ENCODE measurements at places on chromosomes 3 and 15. TPM values are rescaled to one million over a fixed set of nuclear protein-coding genes. Genes with fewer than 3 reads are reported as not detected.

Gene PARP16
- polyA plus RNA-seq, result 14.0 TPM

Gene LRRC49
- 7.2 TPM for polyA plus RNA-seq

Gene HGD
- polyA plus RNA-seq, result 28.7 TPM

Gene UROC1
- polyA plus RNA-seq, result 0.06 TPM

Gene ETV5
- 5.8 TPM for polyA plus RNA-seq

Gene STRA6
- polyA plus RNA-seq, result 22.2 TPM

Gene TGM4
- 0.04 TPM for polyA plus RNA-seq

GRCh38 chr15:61037031-61037430, 192.1 kb downstream of the RORA start:
- peaks cover 6% of the 10 kb centered on the region for H3K4me1 ChIP-seq
- H3K4me3 ChIP-seq, result no peak overlapping the region
- no peak overlapping the region for H3K27ac ChIP-seq
- no peaks in the 10 kb centered on the region for H3K36me3 ChIP-seq

DNA sequence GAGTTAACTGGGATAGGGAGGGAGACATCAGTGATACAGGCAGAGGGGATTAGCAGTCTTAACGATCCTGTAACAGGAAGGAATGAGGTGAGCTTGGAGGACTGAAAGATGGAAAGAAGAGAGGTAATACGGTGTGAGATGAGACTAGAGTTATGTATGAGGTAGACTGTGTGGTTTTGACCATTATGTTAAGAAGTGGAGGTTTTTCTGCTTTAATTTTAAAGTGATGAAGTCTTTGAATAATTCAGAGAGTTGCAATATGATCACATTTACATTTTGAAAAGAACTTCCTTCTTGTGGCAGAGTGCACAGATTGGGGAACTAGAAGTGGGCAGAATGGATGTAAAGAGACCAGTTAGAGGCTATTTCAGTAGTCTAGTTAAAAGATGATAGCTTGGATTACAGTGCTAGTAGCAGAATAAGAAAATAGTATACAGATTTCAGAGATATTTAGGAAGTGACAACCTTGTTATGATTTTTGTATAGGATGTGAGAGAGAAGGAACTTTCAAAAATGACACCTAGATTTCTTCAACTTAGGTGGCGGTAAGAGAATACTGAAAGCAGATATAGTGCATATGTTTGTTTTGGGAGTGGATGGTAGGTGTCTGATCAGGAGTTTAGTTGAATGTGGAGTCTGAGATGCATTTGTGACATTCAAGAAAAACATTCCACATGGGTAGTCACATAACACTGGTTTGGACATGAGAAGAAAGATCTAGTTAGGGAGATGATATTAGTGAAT, 40.5 kb downstream of the STT3B start:
- no peaks in the 10 kb centered on the region for H3K4me1 ChIP-seq
- H3K27ac ChIP-seq, result no peak overlapping the region
- no peak overlapping the region for H3K4me3 ChIP-seq
- no peak for DNase-seq
- no peaks in the 10 kb centered on the region for H3K27me3 ChIP-seq

DNA sequence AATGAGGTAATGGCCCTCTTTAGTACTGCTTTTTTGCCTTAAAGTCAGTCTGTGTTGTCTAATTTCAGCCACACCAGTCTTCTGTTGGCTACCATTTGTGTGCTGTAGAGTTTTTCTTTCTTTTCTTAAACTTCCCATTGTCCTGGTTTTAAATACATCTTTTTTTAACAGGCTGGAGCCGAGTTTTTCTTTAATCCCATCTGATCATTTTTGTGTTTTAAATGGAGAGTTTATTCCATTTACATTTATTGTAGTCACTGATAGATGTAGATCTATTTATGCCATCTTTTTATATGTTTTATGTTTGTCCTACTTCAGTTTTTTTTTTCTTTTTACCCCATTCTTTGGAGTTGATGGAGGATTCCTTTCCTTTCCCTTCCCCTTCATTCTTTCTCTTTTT, 49.5 kb downstream of the SNRK start:
- H3K36me3 ChIP-seq, result peaks cover 48% of the 10 kb centered on the region
- H3K27ac ChIP-seq, result no peak overlapping the region
- no peak for DNase-seq
- no peak overlapping the region for H3K4me3 ChIP-seq

DNA sequence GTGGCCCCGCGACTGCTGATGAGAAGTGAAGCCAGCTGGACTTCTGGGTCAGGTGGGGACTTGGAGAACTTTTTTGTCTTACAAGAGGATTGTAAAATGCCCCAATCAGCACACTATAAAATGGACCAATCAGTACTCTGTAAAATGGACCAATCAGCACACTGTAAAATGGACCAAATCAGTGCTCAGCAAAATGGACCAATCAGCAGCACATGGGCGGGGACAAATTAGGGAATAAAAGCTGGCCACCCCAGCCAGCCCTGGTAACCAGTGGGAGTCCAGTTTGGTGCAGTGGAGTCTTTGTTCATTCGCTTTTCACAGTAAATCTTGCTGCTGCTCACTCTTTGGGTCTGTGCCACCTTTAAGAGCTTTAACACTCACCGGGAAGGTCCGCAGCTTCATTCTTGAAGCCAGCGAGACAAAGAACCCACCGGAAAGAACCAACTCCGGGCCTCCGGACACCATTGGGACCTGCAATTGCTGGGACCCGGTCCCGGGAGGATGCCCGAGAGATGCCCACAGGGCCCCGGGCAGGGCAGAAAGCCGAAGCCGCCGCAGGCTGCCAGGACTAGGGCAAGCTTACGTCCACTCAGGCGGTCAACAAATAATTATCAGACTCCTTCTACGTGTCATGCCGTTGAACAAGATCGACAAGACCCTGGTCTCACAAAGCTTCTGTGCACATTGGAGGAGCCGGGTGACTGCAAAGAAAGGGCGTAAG, 8.3 kb upstream of the NR2E3 start:
- H3K27ac ChIP-seq, result no peak overlapping the region
- H3K4me1 ChIP-seq, result peaks cover 7% of the 10 kb centered on the region
- H3K4me3 ChIP-seq, result no peak overlapping the region
- no peak for DNase-seq
- H3K27me3 ChIP-seq, result no peaks in the 10 kb centered on the region
- H3K36me3 ChIP-seq, result no peaks in the 10 kb centered on the region

- H3K4me1 ChIP-seq, result no peaks in the 10 kb centered on the region
- H3K27me3 ChIP-seq, result no peaks in the 10 kb centered on the region
- H3K36me3 ChIP-seq, result peaks cover 15% of the 10 kb centered on the region
- H3K4me3 ChIP-seq, result no peak overlapping the region
- no peak overlapping the region for H3K27ac ChIP-seq
Measured at GRCh38 chr15:90540768-90541167, 11.0 kb downstream of the CRTC3 start.

GRCh38 chr3:49500732-49501609, 30.9 kb downstream of the DAG1 start:
- DNase-seq, result peak; percentile 84
- no peak overlapping the region for H3K4me3 ChIP-seq
- H3K27me3 ChIP-seq, result no peaks in the 10 kb centered on the region
- peaks cover 19% of the 10 kb centered on the region for H3K4me1 ChIP-seq
- H3K27ac ChIP-seq, result peak overlapping the region; percentile 94
- H3K36me3 ChIP-seq, result peaks cover 2% of the 10 kb centered on the region

GRCh38 chr3:5463991-5464390, 276.5 kb downstream of the EDEM1 start:
- no peak for DNase-seq
- H3K27ac ChIP-seq, result no peak overlapping the region
- no peaks in the 10 kb centered on the region for H3K27me3 ChIP-seq

GRCh38 chr15:33746203-33746602, 222.1 kb upstream of the CHRM5 start:
- H3K27ac ChIP-seq, result no peak overlapping the region
- DNase-seq, result no peak
- H3K4me1 ChIP-seq, result no peaks in the 10 kb centered on the region
- H3K36me3 ChIP-seq, result no peaks in the 10 kb centered on the region

GRCh38 chr15:59170295-59171066, 36.2 kb upstream of the LDHAL6B start:
- H3K4me1 ChIP-seq, result peaks cover 21% of the 10 kb centered on the region
- H3K36me3 ChIP-seq, result peaks cover 40% of the 10 kb centered on the region
- no peak overlapping the region for H3K4me3 ChIP-seq

- DNase-seq, result no peak
- no peaks in the 10 kb centered on the region for H3K36me3 ChIP-seq
- H3K4me3 ChIP-seq, result no peak overlapping the region
- no peak overlapping the region for H3K27ac ChIP-seq
- H3K4me1 ChIP-seq, result no peaks in the 10 kb centered on the region
Measured at GRCh38 chr3:139301654-139302053, 42.2 kb upstream of the MRPS22 start.

DNA sequence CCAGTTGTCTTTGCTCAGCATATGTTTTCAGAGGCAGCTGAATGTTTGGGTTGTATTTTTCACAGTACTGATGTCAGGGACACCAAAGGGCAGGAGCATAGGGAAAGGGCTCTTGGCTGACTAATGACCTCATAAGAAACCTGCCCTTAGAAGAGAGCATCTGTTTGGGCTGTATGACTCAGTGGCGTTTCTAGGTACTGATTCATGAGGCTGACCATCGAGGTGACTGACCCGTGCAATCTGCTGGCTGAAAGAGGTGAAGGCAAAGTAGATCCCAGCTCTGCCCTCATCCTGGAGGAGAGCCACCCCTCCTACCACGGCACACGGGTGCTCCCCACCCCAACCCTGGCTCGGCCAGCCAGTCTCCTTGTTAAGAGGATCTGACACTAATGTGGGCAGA, 8.3 kb downstream of the LMCD1 start:
- no peak overlapping the region for H3K4me3 ChIP-seq
- no peaks in the 10 kb centered on the region for H3K27me3 ChIP-seq
- no peak overlapping the region for H3K27ac ChIP-seq
- peaks cover 2% of the 10 kb centered on the region for H3K36me3 ChIP-seq

GRCh38 chr3:192737506-192737905, 10.2 kb upstream of the FGF12 start:
- no peaks in the 10 kb centered on the region for H3K36me3 ChIP-seq
- no peak for DNase-seq
- H3K4me1 ChIP-seq, result no peaks in the 10 kb centered on the region
- no peaks in the 10 kb centered on the region for H3K27me3 ChIP-seq

DNA sequence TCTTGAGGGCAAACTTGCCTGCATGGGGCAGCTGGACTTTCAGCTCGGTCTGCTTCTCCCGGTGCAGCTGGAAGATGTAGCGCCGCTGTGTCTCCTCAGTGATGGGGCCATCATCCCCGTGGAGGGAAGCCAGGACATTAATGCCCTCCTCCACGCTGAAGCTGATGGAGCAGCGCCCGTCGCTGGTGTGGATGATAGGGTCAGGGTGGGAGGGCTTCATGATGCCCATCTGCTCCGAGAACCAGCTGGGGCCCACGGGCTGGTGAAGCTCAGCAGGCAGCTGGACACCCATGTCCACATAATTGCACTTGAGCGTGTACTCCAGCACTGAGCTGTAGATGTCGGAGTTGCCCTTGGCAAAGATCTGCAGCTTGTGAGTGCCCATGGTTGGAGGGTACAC, 46.9 kb downstream of the KY start:
- DNase-seq, result no peak
- no peaks in the 10 kb centered on the region for H3K36me3 ChIP-seq
- no peaks in the 10 kb centered on the region for H3K27me3 ChIP-seq
- no peak overlapping the region for H3K4me3 ChIP-seq
- H3K27ac ChIP-seq, result no peak overlapping the region

GRCh38 chr15:96392380-96393208, 62.1 kb downstream of the NR2F2 start:
- H3K4me1 ChIP-seq, result no peaks in the 10 kb centered on the region
- no peak overlapping the region for H3K27ac ChIP-seq
- H3K27me3 ChIP-seq, result peaks cover 24% of the 10 kb centered on the region
- no peaks in the 10 kb centered on the region for H3K36me3 ChIP-seq
- no peak overlapping the region for H3K4me3 ChIP-seq
- DNase-seq, result peak; percentile 14

DNA sequence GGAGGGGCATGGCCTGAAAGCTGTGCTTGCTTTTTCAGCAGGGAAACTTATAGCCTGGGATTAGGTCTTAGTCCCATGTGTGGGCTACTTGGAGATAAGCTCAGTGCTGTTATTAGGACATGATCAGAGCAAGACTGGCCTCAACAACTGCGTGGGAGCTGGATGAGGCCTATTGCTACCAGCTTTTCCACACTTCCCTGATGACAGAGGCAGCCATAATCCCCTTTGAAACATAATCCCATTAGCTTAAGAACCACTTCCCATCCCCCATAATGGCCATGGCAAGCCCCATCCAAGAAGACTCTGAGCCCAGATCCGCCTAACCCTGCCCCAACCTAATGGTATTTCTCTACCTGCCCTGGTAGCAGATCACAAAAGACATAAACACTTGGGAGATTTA, 26.6 kb upstream of the GK5 start:
- no peaks in the 10 kb centered on the region for H3K4me1 ChIP-seq
- H3K4me3 ChIP-seq, result no peak overlapping the region
- H3K27ac ChIP-seq, result no peak overlapping the region
- H3K27me3 ChIP-seq, result no peaks in the 10 kb centered on the region
- DNase-seq, result no peak

GRCh38 chr15:101618851-101619614, 33.1 kb downstream of the TM2D3 start:
- H3K36me3 ChIP-seq, result no peaks in the 10 kb centered on the region
- no peaks in the 10 kb centered on the region for H3K27me3 ChIP-seq
- no peak overlapping the region for H3K27ac ChIP-seq
- DNase-seq, result no peak

DNA sequence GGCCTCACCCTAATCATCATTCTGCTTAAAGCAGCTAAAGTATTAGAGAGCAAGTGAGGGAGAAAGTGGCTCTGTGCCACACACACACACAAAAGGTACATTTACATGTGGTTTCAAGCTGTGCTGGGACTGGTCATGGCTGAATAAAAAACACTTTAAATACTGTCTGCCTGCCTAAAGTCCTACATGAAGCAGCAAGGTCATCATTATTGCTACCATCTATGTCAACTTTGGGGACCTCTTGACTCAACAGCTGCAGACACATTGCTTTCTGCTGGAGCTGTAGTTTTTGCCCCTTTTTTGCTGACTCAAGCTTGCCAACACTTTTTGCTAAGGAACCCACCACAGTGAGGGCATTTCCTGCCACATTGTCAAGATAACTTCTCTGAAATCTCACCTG, 1237.9 kb downstream of the ROBO2 start:
- no peaks in the 10 kb centered on the region for H3K36me3 ChIP-seq
- H3K4me3 ChIP-seq, result no peak overlapping the region
- H3K27ac ChIP-seq, result no peak overlapping the region

DNA sequence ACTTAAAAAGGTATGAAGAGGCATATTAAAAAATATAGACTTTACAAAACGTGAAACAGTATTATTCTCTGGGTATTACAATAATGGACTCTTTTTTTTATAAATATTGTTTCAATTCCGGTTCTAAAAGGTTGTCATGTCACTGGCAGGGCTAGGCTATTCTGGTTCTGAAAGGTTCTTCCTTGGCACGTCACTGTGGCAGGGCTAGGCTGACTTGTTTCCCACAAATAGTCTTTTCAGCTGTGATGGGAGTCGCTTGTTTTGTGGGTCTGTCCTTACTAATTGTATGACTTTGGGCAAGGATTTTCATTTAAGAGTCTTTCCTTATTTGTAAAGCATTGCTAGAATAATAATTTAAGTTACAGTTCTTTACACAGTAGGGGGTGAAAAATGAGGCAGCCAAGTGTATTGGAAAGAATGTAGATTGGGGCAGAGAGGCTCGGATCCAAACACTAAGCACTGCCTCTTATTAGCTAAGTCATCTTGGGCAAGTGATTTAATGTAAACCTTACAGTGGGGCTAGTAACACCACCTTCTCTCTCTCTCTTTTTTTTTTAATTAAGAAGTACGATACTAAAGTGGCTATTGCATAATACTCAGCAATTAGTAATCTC, 12.4 kb upstream of the MELTF start:
- no peaks in the 10 kb centered on the region for H3K4me1 ChIP-seq
- no peak for DNase-seq
- no peaks in the 10 kb centered on the region for H3K27me3 ChIP-seq
- H3K36me3 ChIP-seq, result peaks cover 16% of the 10 kb centered on the region
- H3K27ac ChIP-seq, result no peak overlapping the region

Data from large intestine (tissue), 12 donors.